ENCODE measurements at places on chromosomes 13 and 19. TPM values are rescaled to one million over a fixed set of nuclear protein-coding genes. Genes with fewer than 3 reads are reported as not detected.

DNA sequence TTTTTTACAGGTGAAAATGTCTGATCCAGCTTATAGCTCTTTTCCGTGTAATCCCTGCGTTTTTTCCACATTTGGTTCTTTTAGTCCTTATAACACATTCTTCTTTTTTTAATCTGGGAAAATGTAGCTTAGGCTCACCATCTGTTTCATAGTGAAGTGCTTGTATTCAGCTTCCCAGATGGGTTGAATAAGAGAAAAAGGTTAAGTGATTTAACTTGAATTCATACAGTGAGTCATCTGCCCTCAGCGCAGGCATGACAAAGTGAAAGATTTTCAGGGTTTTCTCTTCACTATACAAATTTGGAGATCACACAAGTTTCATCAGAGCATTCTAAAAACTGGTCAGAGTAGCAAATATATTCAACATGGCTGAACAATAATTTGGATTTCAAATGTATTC, 224.8 kb downstream of the SPRY2 start:
- no peaks in the 10 kb centered on the region for H3K4me1 ChIP-seq
- H3K4me3 ChIP-seq, result no peak overlapping the region
- DNase-seq, result no peak
- H3K36me3 ChIP-seq, result no peaks in the 10 kb centered on the region
- no peaks in the 10 kb centered on the region for H3K27me3 ChIP-seq

DNA sequence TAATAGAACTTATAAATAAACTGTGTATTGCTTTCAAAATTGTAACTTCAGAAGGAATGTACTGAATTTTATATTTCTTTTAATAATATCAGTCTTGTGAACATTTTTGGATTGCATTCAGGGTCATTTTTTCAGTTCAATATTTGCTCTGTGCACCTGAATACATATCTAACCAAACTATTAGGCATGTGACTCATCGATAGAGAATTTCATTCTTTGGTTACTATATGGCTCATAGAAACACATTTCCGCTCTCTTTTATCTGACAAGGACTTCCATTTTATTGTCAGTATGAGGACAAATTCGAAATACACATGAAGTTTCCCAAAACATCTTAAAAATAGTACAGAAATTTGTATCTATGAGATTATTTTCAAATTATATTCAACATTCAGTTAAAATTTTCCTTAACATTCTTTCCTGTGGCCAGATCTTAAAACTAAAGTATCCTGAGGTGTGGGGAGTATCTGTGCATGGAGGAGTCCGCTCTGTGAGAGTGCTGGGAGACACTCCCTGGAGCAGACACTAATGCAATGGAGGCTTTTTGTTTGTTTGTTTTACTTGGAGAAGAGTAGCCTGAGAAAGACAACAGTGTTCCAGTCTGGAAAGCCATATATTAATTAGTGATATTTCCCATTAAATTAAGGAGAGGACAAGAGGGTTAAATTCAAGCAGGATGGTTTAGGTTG, 483.6 kb downstream of the PCDH20 start:
- DNase-seq, result no peak
- no peaks in the 10 kb centered on the region for H3K27me3 ChIP-seq
- no peak overlapping the region for H3K4me3 ChIP-seq
- no peaks in the 10 kb centered on the region for H3K4me1 ChIP-seq

GRCh38 chr13:94827566-94827965, 115.2 kb upstream of the SOX21 start:
- no peak overlapping the region for H3K4me3 ChIP-seq
- no peaks in the 10 kb centered on the region for H3K36me3 ChIP-seq
- H3K27me3 ChIP-seq, result no peaks in the 10 kb centered on the region

GRCh38 chr13:73967397-73968165, 166.6 kb downstream of the KLF12 start:
- H3K4me1 ChIP-seq, result peaks cover 22% of the 10 kb centered on the region
- DNase-seq, result no peak
- no peaks in the 10 kb centered on the region for H3K27me3 ChIP-seq
- H3K4me3 ChIP-seq, result no peak overlapping the region
- no peaks in the 10 kb centered on the region for H3K36me3 ChIP-seq

GRCh38 chr19:55254625-55254977, 4.2 kb downstream of the PPP6R1 start:
- peak overlapping the region; percentile 24 for H3K4me3 ChIP-seq
- H3K36me3 ChIP-seq, result no peaks in the 10 kb centered on the region
- peaks cover 76% of the 10 kb centered on the region for H3K4me1 ChIP-seq
- DNase-seq, result no peak
- no peaks in the 10 kb centered on the region for H3K27me3 ChIP-seq

- no peaks in the 10 kb centered on the region for H3K27me3 ChIP-seq
- H3K27ac ChIP-seq, result peak overlapping the region; percentile 40
- DNase-seq, result no peak
- no peaks in the 10 kb centered on the region for H3K4me1 ChIP-seq
- no peak overlapping the region for H3K4me3 ChIP-seq
- H3K36me3 ChIP-seq, result peaks cover 54% of the 10 kb centered on the region
Measured at GRCh38 chr19:12939975-12940423, 1.6 kb downstream of the CALR start.

- no peaks in the 10 kb centered on the region for H3K36me3 ChIP-seq
- no peak overlapping the region for H3K4me3 ChIP-seq
- no peak overlapping the region for H3K27ac ChIP-seq
- DNase-seq, result no peak
- no peaks in the 10 kb centered on the region for H3K4me1 ChIP-seq
Measured at GRCh38 chr19:54047616-54048015, 16.1 kb downstream of the VSTM1 start.

- H3K4me1 ChIP-seq, result no peaks in the 10 kb centered on the region
- DNase-seq, result no peak
- peaks cover 63% of the 10 kb centered on the region for H3K36me3 ChIP-seq
- no peak overlapping the region for H3K27ac ChIP-seq
Measured at GRCh38 chr13:20988909-20989655, 72.3 kb downstream of the LATS2 start.

DNA sequence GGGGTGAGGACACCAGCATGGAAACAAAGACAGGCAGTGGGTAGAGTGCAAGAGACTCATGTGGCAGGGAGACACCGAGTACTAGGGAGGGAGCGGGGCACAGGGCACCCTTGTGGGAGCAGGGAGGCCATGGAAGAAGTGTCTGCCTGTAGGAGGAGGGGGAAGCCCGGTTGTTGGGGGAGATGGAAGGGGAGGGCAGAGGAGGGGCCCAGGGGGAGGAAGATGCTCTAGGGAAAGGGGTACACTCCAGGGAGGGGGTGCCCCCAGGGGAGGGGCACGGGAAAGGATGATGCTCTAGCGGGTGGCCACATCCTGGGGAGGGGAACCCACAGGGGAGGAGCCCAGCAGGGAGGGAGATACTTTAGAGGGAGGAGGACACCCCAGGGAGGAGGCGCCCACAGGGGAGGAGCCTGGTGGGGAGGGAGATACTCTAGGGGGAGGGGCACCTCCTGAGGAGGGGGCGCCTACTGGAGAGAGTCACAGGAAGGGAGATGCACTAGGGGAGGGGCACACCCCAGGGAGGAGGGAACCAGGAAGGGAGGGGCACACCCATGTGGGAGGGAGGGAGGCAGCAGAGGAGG, 24.9 kb downstream of the CPAMD8 start:
- no peak for DNase-seq
- no peaks in the 10 kb centered on the region for H3K27me3 ChIP-seq
- H3K4me3 ChIP-seq, result no peak overlapping the region
- no peak overlapping the region for H3K27ac ChIP-seq

- no peak for DNase-seq
- H3K27ac ChIP-seq, result no peak overlapping the region
- H3K27me3 ChIP-seq, result no peaks in the 10 kb centered on the region
- H3K4me3 ChIP-seq, result no peak overlapping the region
- peaks cover 20% of the 10 kb centered on the region for H3K4me1 ChIP-seq
- H3K36me3 ChIP-seq, result no peaks in the 10 kb centered on the region
Measured at GRCh38 chr13:76687467-76687866, 198.7 kb downstream of the KCTD12 start.

DNA sequence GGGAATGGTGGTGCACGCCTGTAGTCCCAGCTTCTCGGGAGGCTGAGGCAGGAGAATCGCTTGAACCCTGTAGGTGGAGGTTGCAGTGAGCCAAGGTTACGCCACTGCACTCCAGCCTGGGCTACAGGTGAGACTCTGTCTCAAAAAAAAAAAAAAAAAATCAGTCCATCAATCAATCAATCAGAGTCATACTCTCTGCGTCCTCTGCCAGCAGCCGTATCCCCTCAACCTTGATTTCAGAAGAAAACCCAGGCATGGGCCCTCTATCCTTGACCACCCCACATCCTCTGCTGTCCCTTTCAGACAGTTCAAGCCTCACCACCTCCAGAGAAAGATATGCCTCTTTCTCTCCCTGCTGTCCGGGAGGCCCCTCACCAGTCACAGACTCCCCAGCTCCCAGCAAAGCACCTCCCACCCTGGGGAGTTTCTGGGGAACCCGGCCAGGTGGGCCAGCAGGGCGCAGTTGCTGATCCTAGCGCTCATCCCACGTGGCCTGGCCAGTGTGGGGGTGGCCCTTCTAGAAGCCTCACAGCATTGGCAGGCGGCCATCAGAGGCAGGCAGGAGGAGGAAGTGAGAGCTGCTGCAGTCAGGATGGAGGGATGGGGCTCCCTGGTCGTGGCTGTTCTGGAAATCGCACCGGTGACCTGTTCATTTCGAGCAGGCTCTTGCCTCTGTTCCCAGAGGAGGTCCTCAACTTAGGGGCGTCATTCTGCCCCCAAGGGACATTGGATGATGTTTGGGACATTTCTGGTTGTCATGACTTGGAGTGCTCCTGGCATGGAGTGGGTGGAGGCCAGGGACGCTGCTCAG, 10.2 kb upstream of the JSRP1 start:
- peak; percentile 94 for DNase-seq
- H3K36me3 ChIP-seq, result peaks cover under 1% of the 10 kb centered on the region
- no peak overlapping the region for H3K4me3 ChIP-seq
- H3K4me1 ChIP-seq, result peaks cover 22% of the 10 kb centered on the region
- no peaks in the 10 kb centered on the region for H3K27me3 ChIP-seq

- no peak overlapping the region for H3K27ac ChIP-seq
- H3K4me3 ChIP-seq, result no peak overlapping the region
- peaks cover 2% of the 10 kb centered on the region for H3K27me3 ChIP-seq
- DNase-seq, result no peak
Measured at GRCh38 chr13:26015271-26016125, 36.3 kb downstream of the SHISA2 start.

GRCh38 chr13:61253105-61253877, 162.4 kb downstream of the PCDH20 start:
- no peaks in the 10 kb centered on the region for H3K27me3 ChIP-seq
- no peak overlapping the region for H3K4me3 ChIP-seq
- DNase-seq, result no peak
- no peaks in the 10 kb centered on the region for H3K36me3 ChIP-seq
- H3K4me1 ChIP-seq, result no peaks in the 10 kb centered on the region

DNA sequence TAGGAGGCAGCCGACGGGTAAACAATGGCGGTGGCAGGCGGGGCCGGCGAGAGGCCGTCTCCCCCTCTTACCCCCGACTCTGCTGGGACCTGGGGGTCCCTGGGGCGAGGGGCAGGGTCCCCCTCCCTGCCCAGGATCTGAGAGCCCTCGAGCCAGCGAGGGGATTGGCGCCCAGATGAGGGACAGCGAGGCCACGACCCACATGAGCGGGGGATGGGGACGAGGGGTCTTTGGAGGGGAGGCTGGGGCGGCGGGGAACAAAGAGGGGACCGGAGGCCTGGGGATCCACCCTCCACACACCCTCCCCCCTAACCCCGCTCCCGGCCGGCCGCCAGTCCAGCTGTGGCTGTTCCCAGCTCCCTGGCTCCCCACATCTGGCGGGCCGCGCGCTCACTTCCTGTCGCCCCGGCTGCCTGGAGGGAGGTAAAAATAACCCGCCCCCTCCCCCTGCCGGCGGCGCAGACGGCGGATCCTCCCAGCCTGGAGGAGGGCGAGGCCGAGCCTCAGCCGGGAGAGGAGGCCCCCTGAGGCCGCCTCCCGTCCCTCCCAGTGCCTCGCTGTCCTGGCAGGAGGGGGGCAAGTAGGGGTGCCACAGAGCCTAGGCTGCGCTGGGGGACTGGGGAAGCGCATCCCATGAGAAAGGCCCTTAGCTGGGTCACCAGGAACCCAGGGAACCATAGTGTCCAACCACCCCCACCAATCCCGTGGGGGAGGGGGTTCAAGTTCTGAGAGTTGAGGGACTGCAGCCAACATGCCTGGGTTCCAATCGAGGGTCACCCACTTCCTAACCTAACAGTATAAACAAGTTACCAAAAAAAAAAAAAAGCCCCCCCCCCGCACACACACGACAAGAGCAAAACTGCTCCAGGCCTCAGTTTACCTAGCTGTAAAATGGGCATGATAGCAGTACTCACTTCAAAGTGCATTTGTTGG, 29.3 kb upstream of the NANOS3 start:
- peak; percentile 98 for DNase-seq
- peak overlapping the region; percentile 100 for H3K27ac ChIP-seq
- H3K36me3 ChIP-seq, result no peaks in the 10 kb centered on the region
- H3K4me3 ChIP-seq, result peak overlapping the region; percentile 60
- no peaks in the 10 kb centered on the region for H3K27me3 ChIP-seq
- peaks cover 79% of the 10 kb centered on the region for H3K4me1 ChIP-seq

DNA sequence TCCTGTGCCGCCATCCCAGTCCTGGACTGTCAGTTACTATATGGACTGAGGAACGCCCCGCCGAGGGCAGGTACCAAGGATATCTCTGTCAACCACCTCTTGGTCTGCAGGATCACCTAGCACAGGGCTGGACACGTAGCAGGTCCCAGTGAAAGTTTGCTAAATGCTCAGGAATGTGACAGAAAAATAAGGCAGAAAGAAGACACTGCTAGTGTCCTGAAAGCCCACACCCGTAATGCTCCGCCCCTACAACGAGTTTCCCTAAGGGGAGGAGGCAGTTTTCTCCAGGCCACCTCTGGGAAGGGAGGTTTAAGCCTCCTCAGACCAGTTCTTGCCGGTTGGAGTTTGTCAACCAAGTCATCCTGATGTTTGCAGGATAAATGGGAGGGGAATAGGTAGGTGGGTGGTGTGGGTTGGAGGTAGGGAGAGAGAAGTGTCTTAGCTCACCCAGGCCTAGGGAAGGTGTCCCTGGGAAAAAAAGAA, 1.7 kb upstream of the SERTAD3 start:
- H3K27me3 ChIP-seq, result no peaks in the 10 kb centered on the region
- no peak for DNase-seq
- H3K36me3 ChIP-seq, result peaks cover 37% of the 10 kb centered on the region
- no peak overlapping the region for H3K4me3 ChIP-seq

DNA sequence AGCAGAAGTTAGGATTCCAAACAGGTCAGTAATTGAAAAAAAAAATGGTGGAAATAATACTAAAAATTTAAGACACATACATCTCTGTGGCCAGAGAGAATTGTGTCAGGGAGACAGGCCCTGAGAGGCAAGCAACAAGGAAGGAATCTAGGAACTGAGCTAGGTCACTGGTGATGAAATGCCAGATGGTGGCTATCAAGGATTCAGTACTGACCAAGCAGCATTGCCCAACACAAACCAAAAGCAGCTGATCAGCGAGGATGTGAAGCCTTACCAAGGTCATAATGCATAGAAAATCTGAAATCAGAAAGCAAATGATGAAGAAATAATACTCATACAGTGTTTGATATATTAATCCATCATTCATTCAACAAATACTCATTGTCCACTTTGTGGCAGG, 905.0 kb downstream of the GPC5 start:
- H3K4me1 ChIP-seq, result no peaks in the 10 kb centered on the region
- H3K27me3 ChIP-seq, result no peaks in the 10 kb centered on the region
- DNase-seq, result no peak
- H3K36me3 ChIP-seq, result no peaks in the 10 kb centered on the region
- H3K27ac ChIP-seq, result no peak overlapping the region
- H3K4me3 ChIP-seq, result no peak overlapping the region

- H3K27me3 ChIP-seq, result no peaks in the 10 kb centered on the region
- no peaks in the 10 kb centered on the region for H3K36me3 ChIP-seq
- H3K4me1 ChIP-seq, result no peaks in the 10 kb centered on the region
- no peak overlapping the region for H3K4me3 ChIP-seq
Measured at GRCh38 chr13:51048616-51049015, 62.5 kb downstream of the C13orf42 start.

Gene IGSF23
- total RNA-seq, result not detected

Gene CCDC70
- not detected for total RNA-seq

Gene CBLC
- not detected for total RNA-seq
